ENCODE measurements at places on chromosomes 1 and 21.

- no peak for DNase-seq
Observed at GRCh38 chr1:202801175-202801574, 7.0 kb downstream of the KDM5B start.

DNA sequence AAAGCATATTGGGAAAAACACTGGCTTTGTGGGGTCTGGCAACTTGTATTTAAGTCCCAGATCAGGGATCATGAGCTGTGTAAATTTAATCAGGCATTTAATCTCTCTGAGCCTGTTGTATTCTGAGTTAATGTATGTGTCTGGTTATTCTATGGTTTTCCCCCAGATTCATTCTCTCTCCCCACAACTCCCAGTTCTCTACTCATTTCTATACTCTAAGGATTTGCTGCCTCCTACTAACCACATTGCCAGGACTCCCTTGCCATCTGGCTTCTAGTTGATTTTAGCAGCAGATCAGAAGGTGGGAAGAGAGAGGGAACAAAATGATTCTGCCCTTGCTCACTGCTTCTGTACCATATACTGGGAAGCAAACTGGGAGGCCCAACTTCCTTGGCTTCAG lies 31.4 kb upstream of the S1PR1 start:
- DNase-seq = no peak

DNA sequence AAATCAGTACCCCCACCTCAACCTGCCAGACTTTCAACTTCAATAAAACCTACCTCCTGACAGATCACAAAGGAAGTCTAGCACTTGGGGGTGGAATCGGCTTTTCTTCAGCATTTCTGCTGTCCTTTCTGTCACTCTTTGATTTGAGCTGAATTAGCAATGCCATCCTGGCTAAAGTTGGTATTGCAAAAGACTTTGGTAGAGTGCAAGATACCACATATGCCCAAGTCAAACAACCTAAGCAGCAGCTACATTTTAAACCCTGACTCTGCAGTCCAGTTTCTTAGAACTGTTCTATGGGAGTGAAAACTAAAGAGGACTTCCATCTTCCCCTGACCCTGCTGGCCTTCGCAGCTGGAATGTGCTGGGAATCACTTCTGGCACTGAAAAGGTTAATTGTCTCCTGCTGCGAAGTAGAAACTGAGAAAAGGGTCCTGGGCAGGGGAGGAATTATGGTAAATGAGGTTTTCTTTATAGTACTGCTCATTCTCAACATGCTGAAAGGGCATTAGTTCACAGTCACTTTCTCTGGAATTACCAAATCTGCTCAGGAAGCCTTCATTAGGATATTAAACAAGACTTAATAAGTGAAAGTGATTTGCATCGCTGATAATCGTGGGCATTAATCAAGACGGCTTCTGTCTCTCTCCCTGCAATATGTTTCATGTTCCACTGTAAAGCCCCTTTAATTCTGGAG lies 126.2 kb upstream of the SMYD2 start:
- no peak for DNase-seq

DNA sequence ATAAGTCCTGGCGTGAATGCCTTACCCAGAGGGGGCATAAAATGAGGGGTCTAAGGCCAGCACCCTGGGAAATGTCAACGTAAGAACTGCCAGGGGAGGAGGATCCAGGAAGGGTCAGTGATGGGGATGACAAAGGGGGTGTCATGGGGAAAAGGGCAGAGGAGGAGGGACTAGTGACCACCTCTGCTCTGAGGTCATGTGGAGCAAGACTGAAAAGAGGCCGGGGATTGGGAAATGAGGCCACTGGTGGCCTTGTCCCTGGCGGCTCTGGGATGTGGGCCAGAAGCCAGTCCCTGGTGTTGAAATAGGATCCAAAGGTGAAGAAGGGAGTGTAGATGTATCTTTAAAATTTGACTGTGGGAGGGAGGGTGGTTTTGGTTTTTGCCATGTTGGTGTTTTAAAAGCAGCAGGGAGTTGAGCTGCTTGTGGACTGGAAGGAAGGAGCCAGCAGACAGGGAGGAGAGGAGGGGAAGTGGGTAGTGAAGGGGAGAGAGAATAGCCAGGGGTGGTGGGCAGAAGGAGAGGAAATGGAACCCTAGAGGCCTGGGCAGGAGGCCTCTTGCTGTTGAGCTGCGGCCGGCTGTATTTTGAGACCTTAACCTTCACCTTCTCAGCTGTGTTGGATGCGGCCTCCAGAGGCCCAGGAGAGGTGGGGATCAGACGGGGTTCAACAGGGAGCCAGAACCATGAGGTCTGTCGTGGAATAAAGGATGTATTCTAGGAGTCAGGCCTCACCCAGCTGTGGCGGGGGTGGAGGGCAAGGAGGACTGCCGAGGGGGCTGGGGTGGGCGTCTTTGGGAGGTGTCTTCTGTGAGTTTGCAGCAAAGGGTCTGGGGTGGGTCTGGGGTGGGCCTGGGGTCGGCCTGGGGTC lies 92.5 kb downstream of the DHRS3 start:
- DNase-seq = no peak

DNA sequence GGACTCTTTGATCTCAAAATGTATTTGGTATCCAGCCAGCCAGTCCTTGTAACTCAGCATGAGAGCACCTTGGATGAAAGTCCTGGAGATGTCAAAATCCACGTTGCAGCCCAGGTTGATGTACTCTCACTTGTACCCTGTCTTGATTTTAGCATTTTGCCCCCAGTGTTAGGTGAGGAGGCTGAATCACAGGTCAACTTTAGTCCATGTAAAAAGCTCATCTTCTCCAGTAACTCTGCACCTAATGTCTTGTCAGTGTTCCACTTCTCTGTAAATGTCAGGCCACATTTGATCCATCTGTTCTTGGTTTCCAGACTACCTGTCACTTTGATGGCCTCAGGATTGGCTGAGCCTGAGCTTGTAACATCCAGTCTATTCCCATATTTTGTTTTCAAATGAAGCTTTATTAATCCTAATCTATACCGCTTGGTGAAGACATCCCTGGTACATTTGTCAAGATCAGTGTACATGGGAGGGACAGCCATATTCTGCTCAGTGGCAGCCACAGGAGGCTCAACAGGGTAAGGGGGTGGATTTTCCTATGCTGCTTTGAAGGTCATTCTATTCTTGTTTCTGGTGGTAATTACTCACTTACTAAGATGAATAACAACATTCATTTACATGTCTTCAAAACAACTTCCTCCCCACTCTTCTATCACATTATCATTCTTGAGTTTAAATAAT lies 24.1 kb upstream of the FCRL3 start:
- DNase-seq = no peak

DNA sequence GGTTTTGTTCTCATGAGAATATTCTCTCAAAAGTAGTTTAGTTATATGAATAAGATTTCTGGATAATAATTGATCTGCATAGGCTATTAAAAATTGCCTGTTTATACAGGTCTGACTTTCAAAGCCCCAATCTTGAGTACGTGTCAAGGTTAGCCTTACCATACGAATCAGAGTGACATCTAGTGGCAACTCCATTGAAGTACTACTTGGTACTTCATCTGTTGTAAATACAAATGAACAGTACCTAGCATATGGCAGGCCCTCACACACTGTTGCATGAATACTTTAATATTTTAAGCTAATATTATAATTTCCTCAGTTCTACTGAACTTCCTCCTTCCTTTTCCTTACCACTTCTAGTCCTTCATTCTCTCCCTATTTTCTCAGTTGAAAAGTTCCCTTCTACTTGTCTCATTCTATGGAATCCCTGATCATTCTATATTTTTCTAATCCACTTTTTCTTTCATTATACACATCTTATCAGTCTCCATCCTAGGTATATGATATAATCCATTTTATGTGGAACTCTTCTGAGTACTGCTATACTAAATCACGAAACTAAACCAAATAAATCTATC lies 101.2 kb downstream of the AKT3 start:
- DNase-seq = peak; percentile 95

DNA sequence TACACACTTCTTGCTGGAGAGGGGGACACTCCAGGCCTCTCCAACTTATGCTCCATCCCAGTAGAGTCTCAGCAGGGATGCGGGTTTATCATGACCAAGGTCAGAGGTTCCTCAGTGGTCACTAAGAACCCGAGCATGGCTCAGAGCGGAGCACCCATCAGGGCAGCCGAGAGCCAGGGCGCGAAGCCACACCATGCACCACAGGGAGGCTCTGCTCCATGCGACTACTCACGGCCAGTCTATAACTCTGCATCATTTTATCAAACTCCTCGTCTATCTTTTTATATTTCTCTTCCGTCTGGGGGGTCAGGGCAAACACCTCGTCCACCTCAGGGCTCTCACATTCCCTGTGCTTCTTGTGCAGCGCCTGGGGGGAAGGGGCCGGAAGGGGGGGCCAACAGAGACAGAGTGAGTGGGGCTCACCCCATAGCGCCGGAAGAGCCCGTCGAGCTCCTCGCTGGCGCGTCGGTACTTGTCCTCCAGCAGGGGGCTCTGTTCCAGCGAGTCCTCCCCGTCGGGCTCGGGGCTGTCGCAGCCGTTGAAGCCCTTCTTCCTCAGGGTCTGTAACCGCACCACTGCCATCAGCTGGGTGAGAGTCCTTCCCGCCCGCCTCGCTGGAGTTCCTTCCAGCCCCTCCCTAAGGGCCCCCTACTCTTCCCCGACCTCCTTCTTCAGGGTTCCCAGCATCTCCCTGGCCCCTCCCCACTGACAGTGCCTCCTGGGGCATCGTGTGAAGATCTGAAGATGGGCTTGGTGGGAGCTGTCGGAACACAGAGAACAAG lies 20.0 kb downstream of the MEF2D start:
- DNase-seq = no peak

GRCh38 chr21:15289896-15290841 lies 225.4 kb upstream of the NRIP1 start:
- peak; percentile 83 for DNase-seq

DNA sequence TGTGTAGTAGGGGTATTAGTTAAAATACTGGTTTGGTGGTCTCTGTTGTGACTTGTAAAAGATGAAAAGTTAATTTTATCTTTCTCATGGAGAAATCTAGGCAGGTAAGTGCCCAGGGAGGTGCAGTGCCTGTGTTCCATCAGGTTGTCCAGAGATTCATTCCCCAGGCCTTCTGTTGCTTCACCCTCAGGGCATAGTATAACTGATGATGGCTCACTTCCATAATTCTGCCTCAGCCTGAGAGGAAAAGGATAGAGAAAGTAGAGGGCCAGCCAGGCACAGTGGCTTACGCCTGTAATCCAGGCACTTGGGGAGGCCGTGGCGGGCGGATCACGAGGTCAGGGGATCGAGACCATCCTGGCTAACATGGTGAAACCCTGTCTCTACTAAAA lies 153.9 kb downstream of the FMN2 start:
- no peak for DNase-seq

DNA sequence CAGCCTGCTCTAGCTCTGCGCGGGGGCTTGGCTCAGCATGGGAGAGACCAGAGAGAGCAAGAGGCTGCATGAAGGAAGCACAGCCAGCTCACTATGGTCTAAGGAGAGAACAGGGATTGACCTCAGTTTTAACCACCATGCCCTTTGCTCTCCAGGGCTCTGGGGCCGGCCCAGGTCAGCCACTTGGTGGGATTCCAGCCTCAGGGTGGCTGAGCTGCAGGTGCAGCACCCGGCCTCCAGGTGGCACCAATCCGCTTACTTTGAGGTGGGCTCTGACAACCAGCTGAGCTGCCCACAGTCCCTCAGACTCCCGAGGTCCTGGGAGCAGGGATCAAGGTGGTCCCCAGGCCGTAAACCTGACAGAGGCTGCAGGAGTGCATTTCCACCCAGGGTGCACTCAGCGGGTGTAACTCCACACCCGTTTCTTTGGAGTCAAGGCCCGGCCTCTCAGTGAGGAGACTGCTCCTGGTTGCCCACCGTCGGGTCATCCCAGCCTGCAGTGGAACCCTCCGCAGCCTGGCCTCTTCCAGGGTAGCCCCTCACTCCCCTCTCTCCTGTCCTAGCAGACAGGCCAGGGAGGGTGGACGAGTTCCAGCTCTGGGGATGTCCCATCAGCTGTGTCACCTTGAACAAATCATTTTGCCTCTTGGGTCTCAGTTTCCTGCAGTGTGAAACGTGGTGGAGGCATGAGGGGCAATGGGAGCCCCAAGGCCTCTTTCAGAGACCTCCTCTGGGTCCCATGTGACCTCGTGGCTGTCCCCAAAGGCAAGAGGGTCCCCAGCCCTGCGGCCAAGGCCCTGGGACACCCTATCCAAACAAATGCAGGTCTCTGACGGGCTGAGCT lies 607 bp upstream of the LGR6 start:
- peak; percentile 70 for DNase-seq

DNA sequence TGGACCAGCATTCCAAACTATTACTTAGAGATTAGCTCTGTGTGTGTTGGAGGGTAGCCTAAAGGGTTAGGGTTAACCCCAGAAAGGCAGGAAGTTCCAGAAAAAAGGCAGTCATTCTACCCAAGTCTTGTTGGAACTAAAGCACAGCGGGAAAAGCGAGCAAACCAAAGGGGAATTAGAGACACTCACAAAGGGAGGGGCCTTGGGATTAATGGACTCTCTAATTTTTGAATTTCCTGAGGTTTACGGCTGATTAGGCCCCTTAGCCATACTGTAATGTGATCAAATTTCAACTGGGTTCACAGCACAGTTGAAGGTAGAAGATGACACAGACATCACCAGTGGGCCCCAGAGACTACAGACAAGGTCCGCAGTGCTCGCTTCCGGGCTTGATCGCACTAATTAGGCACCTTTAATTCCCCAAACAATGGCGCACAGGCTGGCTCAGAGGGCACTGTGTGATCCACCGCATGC lies 28.3 kb downstream of the CAPZB start:
- no peak for DNase-seq

DNA sequence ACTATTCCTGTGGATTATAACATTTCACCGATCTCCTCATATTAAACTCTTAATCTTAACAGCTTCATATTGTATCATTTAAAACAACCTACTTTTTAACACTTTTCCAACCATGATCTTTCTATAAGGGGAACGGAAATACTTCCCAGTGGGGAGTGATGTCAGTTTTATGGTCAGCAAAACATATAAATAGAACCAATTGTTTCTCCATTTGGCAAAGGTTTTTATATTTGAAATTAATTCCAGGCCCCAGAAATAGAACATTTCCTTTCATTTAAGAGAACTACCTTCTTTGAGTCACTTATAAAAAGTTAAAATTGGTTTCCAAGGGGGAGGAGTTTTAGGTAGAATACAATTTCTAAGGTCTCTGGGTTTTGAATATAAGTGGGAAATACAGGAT lies 189.6 kb downstream of the TGFBR3 start:
- DNase-seq = no peak

DNA sequence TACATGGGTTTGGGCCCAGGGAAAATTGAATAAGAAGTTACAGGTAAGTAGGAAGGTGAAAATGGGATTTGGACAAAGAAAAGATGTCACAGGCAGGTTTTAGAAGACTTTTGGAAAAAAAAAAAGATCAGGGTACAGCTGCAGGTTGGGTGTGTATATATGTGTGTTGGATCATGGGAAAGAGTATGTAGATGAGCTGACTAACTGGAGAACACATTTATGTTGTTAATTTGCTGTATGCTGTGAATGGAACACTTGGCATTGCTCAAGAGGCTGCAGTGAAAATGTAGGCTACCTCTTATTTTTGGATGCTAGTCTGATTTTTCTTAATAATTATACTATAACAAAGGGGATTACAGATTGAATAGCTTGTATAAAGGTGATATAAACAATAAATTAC lies 577.7 kb upstream of the USP24 start:
- DNase-seq = no peak

GRCh38 chr21:34592120-34592955 lies 22.6 kb downstream of the RCAN1 start:
- DNase-seq = peak; percentile 47
